ENCODE measurements at places on chromosomes 11 and 22.

DNA sequence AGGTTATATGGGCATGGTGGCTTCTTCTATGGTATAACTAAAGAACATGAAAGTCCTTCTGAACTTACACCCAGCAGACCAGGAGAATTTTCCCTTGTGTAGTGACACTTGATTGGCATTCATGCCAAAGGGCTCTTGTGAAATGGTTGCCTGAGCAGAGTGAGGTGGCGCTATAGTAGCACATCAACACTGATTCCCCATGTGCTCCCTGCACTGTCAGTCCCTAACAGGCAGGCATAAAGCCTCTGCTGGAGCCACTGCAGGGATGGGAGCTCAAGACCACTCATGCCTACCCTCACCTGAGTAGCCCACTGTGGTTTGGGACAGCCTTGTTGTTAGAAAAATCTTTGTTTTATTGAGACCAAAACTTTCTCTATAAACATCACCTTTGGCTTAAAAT, 92.6 kb upstream of the LIN7C start:
- DNase-seq = no peak

GRCh38 chr11:11306855-11307254, 46.2 kb downstream of the CSNK2A3 start:
- DNase-seq = no peak

- DNase-seq = no peak
Observed at GRCh38 chr11:126048197-126048596, 14.5 kb downstream of the CDON start.

DNA sequence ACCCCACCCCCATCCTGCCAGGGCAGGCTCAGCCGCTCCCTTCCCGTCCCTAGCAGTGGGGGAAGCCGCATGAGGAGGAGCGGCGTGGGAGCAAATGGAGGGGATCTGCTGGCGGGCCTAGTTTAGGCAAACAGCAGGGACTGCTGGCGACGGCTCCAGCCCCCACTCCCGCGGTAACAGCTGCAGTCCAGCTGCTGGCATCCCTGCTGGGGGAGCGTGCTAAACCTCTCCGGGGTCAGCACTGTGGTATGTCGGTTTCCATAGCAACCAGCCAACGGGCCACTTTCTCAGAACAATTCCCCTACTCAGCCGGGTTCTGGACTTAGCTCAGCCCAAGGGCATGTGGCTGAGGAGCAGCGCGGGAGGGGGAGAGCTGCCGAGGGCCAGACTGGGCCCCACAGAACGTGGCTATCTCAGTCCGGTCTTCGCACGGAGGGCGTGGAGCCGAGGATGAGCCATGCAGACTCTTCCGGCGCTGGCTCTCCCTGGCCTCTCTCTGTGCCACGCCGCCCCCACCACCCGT, 98.8 kb downstream of the PKNOX2 start:
- no peak for DNase-seq

GRCh38 chr11:15989685-15990084, 366.7 kb downstream of the SOX6 start:
- no peak for DNase-seq

- DNase-seq = no peak
Observed at GRCh38 chr22:50289942-50290630, 17.4 kb downstream of the PLXNB2 start.

DNA sequence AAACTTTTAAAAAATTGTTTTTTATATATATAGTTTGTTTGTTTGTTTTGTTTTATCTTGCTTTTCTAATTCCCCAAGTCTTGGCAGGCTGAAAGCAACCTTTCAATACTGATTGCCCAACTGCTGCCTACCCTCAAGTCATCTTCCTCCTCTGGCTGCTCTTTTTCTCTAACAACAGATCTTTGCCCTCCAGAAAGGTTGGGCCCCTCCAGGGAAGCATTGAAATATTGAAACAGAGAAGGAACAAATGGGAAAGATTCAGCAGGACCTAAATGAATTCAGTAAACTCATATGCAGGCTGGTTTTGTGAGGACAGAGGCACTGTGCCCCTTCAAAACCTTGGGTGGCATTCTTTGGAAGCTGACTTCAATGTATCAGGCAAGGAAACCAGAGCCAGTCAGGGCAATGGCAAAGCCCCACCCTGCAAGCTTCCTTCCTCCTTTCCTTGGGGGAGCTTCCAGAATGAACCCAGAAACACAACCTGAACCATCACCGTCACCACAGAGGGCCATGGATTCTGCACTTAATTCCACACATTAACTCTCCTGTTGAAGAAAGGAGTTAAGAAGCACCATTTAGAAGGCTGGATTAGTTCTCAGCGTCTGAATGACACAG, 815 bp upstream of the MS4A6A start:
- DNase-seq = no peak
